ENCODE measurements at places on chromosomes 1 and 21.

DNA sequence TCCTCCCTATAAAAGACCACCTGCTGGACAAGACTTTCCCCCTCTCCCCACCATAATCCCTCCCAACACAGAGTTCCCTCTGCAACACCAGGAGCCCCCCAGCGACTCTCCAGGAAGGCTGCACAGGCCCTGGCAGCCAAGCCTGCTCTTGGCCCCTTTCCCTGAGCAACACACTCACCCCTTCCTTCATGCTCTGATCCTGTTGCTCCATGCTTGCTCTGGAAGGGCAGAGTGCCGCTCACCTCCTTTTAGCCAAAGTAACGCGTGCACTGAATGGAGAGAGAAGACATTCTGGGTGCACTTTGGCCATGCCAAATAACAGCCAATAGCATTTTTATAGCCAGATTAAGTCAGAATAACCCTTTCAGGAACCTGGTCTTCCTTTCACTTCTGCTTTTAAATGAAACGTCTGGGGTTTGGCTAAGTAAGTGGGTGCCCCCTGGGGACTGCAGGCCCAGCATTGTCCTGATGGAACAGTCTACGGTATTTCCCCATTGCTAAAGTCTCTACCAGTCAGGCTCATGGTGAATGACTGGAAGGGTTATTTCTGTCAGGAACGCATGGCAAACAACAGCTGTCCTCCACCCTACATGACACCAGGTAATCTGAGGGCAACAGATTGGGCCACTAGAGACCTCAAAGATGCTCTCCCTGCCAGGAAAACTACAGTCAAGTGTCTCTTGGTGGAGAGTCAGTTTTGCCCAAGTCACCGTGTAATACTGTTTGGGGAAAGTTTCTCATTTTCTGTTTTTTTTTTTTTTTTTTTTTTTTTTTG is at the start of gene SLC2A5:
SLC2A5 (minus strand) TSS at position 310 of the 775 bp plus-strand sequence; CDS start at position 211, 99 bp downstream.
- DNase-seq, result no peak

- no peak for DNase-seq
These were observed 3.2 kb upstream of the RXFP4 start for GRCh38 chr1:155938220-155938627.

GRCh38 chr1:222071387-222071786 is 329.5 kb upstream of the DUSP10 start:
- DNase-seq, result no peak

GRCh38 chr1:67832737-67833601 is at the start of gene GNG12:
Gene GNG12, minus strand, starts transcription at chr1:67833467. Its CDS starts 125,781 bp downstream, at chr1:67707686.
- DNase-seq, result no peak

- no peak for DNase-seq
These were observed 36.3 kb downstream of the C2CD2 start for GRCh38 chr21:41917531-41917930.

GRCh38 chr1:177902266-177902665 is 67.6 kb downstream of the SEC16B start:
- DNase-seq, result no peak

GRCh38 chr1:169892927-169893644 is 610 bp downstream of the SCYL3 start:
- DNase-seq, result no peak

- DNase-seq, result no peak
These were observed 5.9 kb downstream of the RCSD1 start for GRCh38 chr1:167635941-167636340.

DNA sequence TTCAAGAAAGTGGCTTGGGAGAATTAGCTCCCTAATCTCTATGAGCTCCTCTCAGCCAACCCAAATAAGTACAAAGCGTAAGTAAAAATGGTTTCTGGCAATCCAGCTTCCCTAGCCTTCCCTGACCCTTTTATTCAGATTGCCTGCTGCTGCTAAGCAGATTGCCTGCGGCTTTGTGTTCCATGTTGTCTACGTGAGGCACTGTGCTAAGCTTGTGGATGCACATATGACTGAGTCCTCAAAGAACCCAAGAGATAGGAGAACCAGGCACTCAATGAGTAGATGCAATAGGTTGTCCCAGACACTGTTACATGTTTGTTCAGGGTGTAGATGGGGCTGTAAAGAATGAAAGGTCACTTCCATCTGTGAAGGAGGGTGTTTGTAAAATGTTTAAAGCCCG is 6.3 kb upstream of the OSBPL9 start:
- DNase-seq, result no peak

DNA sequence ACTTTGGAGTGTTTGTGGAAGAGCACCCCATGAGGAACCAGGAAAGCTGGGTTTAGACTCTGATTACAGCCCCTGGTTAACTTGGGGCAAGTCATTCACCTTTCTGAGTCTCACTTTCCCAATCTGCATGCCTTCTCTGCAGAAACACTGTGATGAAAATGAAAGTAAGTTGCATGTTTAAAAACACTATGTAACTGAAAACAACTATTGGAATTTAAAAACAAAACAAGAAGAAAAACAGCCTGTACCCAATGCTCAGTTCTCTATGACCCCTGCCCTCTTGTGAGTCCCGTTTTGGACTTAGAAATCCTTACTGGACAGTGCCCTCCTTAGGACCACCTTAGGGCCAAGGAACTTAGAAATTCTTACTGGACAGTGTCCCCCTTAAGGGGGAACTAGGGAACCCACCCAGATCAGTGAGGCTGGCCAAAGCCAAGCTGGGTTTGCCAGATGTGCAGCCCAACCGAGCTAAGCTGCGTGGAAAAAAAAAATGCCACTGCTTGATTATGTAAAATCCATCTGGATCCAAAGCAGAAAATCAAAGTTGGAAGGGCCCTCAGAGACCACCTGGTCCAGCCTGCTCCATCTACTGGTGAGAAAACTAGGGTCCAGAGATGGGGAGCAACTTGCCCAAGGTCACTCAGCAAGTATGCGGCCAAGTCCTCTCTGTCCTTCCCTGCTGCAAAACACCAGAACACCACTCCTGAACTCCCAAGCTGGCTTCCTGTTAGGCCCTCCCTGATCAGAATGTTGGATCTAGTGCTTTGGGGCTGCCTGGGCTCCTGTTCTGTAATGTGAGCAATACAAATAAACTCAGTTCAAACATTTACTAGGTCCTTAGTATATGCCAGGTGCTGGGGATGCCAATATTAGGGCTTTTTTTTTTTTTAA is 77.7 kb downstream of the MRPL37 start:
- DNase-seq, result no peak

DNA sequence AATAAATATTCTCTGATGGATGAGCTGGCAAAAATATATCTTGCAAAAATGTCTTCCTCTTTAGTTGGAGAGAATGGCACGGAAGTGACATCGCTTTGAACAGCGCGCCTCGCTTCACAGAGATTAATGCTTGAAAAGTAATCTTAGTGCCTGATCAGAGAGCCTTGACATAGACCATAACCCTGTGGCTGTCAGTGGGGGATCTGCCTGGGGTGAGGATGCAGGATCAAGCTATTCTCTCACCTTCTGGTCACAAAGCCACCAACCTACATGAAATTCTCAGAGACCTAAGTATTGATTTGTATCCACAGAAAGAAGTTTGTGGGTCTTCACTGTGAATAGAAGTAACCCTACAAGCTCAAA is 492.6 kb downstream of the LMO4 start:
- no peak for DNase-seq

- no peak for DNase-seq
These were observed 10.9 kb upstream of the RBM15 start for GRCh38 chr1:110328274-110328673.

- no peak for DNase-seq
These were observed 34.2 kb upstream of the GNPAT start for GRCh38 chr1:231206856-231207255.

DNA sequence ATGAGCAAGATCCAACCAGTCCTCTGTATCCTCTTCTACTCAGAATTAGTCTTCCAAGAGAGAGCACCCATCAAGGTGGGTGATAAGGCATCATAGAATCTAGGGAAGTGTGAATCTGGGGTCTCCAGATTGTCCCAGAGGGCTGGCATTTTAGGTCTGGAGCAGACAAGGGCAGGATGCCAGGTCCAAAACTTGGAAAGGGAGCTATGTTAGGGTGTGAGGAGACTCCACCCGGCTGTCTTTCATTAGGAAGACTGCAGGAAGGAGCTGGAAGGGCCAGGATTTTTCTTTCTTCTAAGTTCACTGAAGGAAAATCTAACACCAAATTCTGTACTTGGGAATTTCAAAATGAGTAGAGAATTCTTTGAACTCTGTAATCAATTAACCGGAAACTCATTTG is 86.1 kb upstream of the BMP8A start:
- no peak for DNase-seq

DNA sequence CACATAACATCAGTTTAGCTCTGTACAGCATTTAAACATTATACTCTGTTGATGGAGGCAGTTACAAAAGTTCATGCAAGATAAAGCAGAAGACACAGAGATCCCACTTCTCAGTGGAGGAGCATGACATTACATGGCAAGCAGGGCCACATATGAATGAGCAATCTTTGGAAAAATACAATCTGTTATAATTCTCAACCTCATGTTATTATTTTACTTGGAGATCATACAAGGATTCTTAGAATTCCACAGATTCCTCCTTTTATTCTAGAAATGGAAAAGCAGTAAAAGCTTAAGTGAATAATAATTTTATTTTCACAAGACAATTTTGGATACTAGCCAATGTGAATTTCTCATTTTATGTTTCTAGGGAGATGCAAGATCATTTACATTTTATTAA is 66.6 kb downstream of the IFI44 start:
- DNase-seq, result no peak

DNA sequence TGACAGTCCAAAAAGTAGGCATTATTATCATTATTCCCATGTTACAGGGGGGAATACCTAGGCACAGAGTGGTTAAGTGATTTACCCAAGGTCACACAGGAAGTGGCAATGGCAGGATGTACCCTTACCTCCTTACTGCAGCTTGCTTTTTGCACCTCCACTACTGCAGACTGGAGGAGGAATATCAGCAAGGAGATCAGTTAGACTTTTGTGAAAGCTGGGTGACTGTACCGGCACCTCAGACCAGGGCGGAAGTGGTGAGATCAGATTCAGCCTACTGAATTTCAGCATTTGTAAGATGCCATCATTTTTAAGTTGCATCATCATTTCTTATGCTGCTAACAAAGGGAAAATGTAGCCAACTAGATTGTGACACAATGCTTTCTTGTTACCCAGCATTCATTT is 4.5 kb downstream of the ADARB1 start:
- DNase-seq, result peak; percentile 48

DNA sequence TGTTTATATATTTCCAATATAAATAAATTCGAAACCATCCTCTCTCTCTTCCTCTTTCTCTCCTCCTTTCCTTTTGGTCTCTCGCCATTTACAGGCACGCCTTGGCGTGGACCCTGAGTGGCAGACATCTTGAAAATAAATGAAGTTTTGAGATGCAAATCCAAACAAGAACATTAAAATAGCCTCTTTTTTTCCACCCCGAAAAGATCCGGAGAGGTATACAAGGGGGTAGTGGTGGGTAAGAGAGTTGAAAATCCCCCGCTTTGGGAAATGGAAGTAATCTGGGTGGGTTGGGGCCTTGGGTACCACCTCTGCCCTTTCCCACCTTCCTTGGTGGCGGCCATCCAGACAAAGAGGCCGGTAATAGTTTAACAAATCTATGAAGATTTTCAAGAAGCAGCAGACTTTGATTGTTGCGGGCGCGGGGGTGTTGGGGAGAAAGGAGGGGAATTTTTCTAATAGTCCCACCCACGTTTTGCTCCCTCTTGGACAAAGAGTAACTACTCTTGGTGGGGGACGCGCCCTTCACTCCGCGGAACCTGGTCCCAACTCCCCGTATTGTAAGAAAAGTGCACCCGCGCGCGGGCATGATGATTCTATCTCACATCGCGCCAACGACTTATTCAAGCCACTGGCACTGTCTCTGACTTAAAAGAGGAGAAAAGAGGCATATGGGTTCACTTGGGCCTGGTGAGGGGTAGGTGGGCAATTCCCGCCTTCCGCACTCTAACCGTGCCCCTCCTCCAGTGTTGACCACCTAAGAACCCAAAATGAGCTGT is 4.0 kb upstream of the FOXD3 start:
- no peak for DNase-seq

GRCh38 chr1:3070644-3071564 is 1.9 kb downstream of the PRDM16 start:
- no peak for DNase-seq

DNA sequence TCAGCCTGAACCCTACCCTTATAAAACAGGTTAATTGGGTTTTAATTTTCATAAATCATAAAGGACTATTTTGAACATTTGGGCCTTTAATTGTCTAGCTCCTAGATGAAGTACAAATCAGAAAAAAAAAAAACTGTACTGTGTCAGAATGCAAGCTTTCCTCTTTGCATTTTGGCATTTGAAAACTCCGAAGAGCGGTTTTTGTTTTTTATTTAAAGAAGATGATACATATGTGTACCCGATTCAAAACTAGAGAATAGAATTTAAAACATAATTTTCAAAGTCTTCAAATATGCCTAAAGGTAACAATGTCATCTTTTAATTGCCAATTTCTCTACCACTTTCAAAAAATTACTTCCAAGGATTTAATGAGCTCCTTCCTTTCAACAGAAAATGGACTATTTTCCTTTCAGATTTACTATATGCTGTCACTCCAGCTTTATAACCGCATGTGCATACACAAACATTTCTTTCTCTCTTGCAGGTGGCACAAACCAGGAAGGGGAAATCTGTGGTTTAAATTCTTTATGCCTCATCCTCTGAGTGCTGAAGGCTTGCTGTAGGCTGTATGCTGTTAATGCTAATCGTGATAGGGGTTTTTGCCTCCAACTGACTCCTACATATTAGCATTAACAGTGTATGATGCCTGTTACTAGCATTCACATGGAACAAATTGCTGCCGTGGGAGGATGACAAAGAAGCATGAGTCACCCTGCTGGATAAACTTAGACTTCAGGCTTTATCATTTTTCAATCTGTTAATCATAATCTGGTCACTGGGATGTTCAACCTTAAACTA is 33.7 kb downstream of the MRPL39 start:
- DNase-seq, result no peak

- no peak for DNase-seq
These were observed 12.2 kb upstream of the CDC42BPA start for GRCh38 chr1:227330279-227331076.

- DNase-seq, result no peak
These were observed 93.0 kb upstream of the TENT5C start for GRCh38 chr1:117512728-117513321.

DNA sequence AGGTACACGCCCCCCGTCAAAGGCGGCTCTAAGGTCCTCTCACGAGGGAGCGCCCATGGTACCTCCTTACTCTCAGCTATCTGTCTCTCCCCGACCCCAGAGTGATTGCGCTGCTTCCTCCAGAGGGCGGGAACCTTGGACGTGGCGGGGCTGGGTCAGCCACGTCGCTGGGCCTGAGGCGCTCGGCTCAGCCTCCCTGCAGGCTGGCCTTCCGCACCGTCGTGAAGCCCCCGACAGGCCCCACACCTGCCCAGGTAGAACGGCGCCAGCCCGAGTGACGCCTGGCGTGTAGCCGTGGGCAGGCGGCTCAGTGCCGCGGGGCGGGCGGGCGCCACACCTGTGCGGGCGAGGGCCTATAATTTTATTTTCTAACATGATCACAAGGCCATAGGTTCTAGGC is 122.2 kb upstream of the BEND5 start:
- no peak for DNase-seq

GRCh38 chr1:234990874-234991801 is 137.5 kb downstream of the TOMM20 start:
- no peak for DNase-seq

- DNase-seq, result no peak
These were observed 4.9 kb downstream of the AADACL4 start for GRCh38 chr1:12648741-12649140.
